ENCODE measurements at places on chromosomes 12 and 14.

- DNase-seq = no peak
These were observed 207.3 kb upstream of the PRKD1 start for GRCh38 chr14:30134936-30135335.

GRCh38 chr14:68418174-68419118 is 374.4 kb downstream of the ZFP36L1 start:
- no peak for DNase-seq

DNA sequence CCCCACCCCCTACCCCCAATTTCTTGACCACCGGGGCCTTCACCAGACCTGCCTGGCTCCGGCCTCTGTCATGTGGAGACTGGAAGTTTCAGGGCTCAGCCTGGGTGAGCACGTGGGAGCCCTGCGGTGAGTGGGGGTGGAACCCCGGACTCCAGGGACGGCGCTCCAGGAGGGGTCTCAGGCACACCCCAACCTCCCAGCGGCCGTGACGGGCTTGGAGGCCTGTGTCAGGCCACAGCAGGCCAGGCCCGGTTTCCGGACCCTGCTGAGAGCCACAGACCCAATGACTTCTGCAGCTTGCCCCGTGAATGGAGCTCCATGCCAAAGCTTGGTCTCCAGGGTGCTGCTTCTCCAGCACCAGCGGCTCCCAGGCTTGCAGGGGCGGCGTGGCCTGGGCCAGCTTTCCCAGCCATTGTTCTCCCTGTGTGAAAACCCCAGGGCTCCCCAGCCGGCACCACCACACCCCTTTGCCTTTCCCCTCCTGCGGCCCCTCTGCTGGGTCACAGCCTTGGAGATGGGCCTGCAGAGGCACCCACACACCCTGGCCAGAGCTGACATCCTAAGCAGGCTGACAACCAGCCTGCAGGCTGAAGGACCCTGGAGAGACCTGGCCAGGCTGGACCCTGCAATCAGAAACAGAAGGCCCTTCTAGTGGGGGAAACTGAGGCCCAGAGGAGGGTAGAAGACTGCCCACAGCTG is 186.2 kb upstream of the C14orf180 start:
- DNase-seq = no peak

DNA sequence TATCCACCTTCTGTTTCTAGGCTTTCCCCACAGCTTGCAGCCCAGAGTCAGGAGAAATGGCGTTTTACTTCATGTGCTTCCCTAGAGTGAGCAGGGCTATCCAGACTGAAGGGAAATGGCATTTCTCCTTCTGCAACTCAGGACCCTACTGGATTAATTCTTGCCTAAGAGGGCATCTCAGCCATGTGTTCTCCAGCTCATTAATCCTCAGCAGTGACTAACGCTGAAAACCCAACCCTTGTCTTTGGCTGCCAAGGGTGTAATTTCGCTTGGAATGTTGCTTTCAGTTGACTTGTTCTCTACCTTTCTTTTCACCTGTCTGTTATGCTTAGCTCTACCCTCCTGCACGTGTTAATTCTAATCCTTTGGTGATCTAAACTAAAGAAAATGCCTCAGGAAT is 21.0 kb upstream of the EMP1 start:
- no peak for DNase-seq

DNA sequence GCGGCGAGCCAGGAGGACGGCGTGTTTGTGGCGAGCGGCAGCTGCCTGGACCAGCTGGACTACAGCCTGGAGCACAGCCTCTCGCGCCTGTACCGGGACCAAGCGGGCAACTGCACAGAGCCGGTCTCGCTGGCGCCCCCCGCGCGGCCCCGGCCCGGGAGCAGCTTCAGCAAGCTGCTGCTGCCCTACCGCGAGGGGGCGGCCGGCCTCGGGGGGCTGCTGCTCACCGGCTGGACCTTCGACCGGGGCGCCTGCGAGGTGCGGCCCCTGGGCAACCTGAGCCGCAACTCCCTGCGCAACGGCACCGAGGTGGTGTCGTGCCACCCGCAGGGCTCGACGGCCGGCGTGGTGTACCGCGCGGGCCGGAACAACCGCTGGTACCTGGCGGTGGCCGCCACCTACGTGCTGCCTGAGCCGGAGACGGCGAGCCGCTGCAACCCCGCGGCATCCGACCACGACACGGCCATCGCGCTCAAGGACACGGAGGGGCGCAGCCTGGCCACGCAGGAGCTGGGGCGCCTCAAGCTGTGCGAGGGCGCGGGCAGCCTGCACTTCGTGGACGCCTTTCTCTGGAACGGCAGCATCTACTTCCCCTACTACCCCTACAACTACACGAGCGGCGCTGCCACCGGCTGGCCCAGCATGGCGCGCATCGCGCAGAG is 873 bp downstream of the PLXNC1 start:
- peak; percentile 54 for DNase-seq
